ENCODE measurements at places on chromosomes 7 and 10.

DNA sequence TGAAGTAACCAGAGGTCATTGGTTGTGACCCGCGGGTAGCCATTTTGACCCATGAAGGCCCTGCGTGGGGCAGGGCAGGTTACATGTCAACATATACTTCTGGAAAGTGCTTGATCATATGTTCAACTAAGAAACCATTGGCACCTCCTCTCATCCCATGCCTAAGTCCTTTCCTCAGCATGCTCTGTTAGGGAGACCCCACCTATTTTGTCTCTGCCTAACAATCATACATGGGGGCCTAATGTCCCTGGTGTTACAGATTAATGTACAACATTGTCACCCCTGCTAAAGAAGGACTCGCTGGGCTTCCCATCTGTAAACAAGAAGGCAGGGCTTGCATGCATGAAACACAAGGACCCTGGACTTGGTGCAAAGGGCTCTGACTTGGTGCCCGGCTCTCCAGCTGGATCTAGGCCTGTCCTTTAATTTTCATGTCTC, 133.7 kb upstream of the TNS3 start:
- DNase-seq, result no peak

- no peak for DNase-seq
Observed at GRCh38 chr7:25619381-25619780, 391.1 kb upstream of the NPVF start.

DNA sequence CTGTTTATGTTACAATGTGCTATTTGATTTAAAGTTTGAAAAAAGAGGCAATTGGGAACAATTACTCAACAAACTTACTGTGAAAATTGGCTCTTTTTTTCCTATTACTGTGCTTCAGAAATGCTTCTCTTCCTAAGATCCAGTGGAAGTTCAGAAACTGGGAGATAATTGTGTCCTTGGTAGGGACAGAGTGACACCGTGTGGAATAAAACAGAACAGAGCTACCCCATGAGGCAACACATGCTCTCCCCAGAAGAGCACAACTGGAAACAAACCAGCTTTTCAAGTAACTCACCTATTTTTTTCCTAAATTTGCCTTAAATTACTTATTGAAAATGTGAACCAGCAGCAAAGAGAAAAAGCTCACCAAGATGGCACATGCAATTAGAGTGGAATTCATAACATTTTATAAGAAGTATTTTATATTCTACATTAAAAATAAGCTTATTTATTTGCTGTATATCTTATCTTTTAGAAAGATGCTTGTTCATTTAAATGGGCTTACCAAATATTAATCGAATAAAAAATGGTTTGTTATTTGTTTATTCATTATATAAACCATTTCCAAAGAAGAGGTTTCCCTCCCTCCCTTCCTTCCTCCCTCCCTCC, 346.1 kb upstream of the ANKRD30A start:
- DNase-seq, result no peak

- DNase-seq, result no peak
Observed at GRCh38 chr10:94358480-94358879, 4.3 kb downstream of the NOC3L start.

DNA sequence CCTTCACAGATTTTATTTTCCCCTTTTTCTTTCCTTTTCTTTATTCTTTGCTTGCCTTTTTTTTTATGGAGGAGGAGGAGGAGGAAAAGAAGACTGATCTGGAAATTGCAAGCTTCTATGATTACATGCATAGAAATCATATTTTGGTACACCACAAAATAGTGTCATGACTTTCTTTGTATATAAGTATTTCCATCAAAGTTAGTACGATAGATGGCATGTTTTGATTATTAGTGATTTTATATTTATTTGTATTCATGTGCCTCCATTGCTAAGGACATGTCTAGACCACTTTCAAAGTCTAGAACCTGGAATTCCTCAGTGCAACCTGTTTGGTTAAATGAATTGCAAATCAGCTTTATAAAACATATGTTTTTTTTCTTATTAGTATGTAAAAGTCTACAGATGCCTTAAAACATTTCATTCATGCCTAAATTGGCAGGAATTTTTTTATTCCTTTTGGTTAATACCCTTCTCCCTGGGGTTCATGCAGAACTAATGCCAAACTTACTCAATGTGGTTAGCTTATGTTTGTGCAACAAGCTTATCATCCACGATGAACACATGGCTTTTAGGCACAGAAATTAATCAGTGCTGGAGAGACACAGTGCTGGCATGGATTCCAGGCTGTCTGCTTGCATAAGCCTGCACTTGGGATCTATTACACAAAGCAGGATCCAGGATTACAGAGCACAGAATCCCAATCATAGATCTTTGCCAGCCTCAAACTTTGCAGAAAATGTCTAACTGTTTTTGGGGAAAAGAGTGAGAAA, 213.1 kb downstream of the CHRM2 start:
- DNase-seq, result no peak

DNA sequence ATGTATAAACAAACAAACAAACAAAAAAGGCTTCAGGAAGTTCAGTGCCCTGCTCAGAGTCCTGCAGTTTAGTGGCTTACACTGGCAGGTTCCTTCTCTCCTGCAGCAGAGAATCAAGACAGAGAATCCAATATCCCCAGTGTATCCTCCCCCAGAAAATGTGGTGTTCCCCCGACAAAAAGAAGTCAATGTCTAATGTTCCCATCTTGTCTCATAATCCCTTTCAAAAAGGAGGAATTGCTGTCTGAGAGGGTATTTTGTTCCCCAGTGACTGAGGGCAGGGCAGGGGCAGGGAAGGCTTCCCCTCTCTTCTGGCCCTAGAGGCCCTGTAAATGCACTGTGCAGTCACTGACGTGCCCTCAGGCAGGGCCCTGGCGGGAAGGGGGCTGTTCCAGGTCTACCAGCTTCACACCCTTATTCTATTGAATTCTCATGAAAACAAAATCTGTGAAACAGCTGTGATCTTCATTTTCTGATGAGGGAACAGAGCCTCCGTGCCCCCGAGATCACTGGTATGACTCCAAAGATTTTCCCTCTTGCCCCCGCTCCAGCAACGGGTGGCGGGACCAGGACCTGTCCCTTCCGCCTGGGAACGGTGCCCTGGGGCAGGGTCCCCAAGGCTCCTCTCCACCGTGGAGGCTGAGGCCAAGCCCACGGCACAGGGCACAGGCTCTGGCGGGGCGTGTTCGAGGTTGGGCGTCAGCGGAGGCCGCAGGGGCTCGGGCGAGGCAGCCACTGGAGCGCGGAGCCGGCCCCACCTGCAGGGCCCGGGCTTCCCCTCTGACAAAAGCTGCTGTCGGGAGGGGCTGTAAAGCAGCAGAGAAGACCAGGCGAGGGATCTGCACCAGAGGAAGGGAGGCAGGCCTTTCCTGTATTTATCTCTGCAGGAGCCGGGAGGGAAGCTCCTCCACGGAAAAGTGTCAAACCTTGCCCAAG, 13.4 kb upstream of the WDFY4 start:
- DNase-seq, result no peak

DNA sequence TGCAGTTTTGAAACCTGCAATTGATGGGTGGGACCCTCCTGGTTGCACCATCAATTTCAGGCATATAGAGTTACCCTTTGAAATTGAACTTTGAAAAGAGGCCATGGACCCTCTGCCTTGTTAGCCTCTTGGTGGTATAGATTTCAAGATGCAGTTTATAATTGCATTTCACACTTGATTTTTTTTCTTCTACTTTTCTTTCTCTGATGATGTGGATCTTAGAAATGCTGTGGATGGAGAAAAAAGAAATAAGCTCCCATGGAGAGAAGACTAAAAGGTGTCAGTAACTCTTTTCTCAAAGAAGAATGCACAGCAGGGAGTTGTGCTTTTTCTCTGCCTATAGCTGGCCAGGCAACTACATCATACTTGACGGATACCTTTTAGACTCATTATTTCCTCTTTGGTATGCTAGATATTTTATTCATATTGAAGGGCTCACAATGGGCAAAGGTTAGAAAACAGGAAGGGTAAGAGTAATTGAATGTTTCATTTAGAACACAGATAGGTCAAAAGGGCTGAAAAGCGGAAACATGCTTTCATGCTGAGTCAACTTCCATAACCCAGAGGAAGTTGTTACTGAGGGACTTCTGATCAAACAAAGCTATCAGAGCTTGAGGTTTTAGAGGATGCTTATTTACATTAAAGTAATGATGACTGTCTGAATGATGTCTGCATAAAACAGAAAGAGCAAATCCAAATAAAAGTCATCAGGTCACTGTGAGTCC, 773.2 kb upstream of the LRRN3 start:
- no peak for DNase-seq

DNA sequence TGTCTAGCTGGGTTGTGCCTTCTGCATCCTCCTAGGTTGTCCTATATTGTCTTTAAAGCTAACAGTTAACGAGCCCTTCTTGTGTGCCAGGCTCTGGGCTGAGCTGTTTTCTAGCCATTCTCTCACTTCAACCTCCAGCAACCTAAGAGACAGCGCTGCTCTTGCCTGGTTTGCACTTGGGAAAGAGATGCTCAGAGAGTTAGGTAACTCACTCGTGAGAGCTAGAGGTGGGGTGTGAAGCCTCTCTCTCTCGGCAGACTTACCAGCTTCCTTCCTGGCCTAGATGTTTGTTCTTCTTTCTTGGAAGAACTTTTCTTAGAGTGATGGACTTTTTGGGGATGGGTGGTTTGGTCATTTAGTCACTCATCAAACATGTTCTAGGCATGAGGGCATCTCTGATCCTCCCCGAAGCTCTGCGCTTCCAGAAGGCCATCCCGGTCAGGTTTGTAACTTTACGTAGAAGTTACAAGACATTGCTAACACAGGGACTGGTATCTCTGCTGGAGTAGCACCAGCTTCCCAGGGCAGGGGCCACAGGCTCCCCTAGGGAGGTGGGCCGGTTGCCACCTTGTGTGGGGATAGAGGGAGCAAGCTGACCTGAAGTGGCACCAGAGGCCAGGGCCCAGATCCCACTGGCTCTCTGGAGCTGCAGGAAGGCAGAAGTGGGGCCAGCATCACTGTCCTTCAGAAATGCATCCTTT, 14.3 kb downstream of the TSPAN15 start:
- DNase-seq, result no peak

DNA sequence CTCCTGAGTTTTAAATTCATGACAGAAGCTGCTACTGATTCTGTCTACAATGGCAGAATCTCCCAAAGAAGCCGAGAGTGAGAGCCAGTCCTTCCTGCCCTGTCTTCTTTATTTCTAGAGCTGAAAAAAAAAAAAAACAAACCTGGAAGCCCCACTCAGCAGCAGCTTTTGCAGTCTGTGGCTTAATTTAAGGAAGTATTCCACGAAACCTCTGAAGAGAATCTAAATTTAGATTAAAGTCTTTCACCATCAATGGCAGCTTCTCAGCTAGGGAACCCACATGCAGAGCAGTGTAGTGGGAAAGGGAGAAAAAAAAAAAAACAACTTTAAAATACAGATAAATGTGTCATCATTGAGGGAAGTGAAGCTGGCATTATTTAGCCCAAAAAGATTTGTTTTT, 23.4 kb downstream of the SMURF1 start:
- DNase-seq, result no peak

DNA sequence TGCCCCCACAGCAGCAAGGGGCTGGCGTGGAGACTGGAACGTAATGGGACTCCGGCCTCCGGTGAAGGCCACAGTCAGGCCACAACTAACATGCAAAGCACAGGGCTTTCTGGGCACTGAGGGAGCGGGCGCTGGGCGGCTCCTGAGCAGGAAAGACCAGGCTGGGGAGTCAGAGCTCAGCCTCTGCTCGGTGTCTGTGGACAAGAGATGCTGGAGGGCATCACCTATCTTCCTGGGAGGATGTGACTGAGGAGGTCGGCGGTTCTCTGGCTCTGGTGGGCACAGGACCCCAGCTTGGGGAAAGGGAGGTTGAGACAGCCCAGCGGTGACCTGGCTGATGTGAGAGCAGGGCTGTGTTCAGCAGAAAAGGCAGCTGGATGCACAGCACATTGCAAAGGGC, 11.7 kb downstream of the CNPY1 start:
- DNase-seq, result no peak

- DNase-seq, result no peak
Observed at GRCh38 chr10:128579280-128579865, 453.1 kb upstream of the MKI67 start.

DNA sequence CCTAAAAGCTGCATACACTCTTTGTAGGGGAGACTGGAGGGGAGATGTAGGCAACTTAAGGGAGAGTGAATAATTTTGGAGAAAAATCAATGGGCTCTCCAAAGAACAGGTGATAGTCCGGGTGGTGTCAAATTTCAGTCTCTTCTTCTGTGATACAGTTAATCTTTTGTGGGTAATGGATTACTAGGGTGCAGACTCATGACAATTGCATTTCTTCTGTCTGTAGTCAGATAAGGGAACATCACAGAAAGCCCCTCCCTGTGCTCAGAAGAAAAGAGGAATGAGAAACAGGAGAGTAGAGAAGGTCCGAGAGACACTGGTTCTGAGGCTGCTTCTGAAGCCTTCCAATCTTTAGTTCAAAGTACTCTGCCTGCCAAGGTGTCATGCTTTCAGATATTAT, 1140.7 kb upstream of the LRRN3 start:
- DNase-seq, result no peak

DNA sequence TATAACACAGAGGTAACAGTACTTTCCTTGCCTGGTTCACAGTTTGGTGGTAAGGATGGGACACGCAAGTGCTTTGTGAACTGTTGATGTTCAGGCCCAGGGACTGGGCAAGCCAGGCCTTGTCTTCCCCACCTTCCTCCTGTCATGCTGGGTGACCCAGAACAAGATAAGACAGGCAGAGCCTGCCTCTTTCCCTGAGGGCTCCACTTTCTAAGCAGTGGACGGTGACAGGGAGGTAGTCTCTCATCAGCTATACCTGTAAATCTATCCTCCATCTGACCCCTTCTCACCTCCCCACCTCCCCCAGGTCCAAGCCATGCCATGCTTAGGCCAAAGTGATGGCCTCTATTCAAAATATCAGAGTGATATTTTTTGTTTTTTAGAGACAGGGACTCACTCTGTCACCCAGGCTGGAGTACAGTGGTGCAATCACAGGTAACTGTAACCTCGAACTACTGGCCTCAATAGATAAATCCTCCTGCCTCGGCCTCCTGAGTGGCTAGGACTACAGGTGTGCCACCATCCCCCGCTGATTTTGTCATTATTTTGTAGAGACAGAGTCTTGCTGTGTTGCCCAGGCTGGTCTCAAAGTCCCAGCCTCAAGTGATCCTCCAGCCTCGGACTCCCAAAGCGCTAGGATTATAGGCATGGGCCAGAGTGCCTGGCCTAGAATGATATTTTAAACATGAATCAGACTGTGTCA, 42.8 kb downstream of the PDLIM1 start:
- no peak for DNase-seq

GRCh38 chr10:68327889-68328786, 3.7 kb upstream of the HNRNPH3 start:
- DNase-seq, result no peak
